ENCODE measurements at places on chromosomes 12 and 14. TPM values are rescaled to one million over a fixed set of nuclear protein-coding genes. Genes with fewer than 3 reads are reported as not detected.

GRCh38 chr12:124601706-124602105, 34.3 kb upstream of the NCOR2 start:
- DNase-seq: no peak

DNA sequence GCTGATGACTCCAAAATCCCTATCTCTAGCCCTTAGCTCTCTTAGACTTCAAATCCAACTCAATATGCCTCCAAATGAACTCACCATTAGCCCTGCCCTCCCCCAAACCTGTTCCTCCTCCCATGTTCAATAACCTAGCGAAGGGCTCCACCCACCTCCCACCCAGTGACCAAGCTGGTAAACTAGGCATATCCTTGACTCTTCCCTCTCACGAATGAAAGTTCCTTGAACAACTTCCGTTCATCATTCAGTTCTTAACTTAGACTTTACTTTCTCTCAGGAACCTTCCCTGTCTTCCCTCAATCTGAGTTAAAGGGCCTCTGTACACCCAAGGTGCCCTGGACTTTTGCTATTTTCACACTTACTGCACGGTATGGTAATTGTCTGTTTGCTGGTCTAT, 1.9 kb upstream of the KLHDC1 start:
- DNase-seq: no peak

The TAS2R20 gene
- total RNA-seq: 3.8 TPM

DNA sequence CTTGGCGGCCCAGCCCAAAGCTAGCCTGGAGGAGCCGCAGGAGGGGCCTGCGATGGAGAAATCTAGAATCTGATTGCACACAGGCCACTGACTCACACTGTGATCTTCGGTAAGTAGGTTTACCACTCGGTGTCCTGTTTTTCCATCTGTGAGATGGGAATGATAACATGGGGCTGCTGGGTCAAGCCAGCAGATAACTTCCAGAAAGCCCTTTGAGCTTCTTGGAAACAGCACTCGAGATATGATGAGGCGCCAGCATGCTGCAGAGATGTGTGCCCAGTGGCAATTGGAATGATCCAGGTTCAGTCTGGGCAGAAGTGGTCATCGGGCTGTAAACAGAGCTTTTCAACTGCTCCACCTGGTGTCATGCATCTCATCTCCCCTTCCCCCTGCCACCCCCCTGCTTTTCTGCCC, 771.3 kb upstream of the TBX3 start:
- DNase-seq: no peak

The FOXM1 gene
- 222 TPM for total RNA-seq

DNA sequence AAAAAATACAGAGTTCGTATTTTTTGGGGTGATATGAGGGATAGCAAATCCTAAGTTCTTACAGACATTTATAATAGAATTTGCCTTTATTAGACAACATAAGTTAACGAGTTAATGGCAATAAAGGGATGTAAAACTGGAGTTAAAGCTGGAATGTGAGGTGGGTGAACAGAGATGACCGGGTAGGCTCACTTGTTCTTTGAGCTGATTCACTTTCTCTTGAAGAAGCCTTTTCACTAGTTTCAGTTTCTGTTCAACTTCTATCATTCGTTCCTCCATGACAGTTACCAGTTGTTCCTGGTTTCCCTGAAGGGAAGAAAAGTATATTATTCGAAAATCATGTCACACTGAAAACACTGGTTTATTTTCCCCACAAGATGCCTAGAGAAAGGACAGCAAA, 57.7 kb upstream of the SAV1 start:
- DNase-seq: no peak

DNA sequence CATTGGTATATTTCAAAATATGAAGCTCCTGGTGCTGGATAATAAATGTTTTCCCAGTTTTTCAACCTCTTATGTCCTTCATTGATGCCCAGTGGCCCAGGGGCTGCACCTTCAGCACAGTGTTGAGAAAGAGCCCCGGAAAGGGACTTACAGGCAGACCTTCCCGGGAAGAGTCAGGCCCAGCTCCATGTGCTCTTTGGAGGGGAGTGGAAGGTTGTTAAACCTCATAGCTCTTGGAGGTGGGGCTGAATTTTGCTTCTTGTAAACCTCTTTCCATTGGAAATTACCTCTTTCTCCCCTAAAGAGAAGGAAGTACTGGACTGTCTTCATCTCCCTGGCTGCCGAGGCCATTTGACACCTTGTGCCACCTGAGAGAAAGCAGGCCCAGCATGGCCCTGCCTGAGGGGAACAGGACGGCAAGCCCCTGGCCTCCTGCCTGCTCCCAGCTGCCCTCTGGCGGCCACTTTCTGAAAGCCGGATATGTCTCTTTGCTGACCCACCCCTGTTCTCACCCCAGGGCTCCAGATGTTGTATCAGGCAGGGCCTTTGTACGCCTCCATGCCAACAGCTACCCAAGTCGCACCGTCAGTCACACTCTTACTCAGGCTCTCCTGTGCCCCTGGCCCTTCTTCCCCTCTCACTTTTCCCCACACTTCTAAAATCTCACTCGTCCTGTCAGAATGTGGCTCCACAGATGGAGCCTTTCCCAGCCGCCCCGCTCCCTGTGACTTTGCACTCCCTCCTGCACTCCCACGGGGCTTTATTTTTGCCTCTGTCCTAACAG, 43.0 kb downstream of the EVL start:
- peak; percentile 86 for DNase-seq

Data from Caco-2 (cell line).